Omental fat pad (tissue), 4 donors: ENCODE measurements at places on chromosomes 4 and X. TPM values are rescaled to one million over a fixed set of nuclear protein-coding genes. Genes with fewer than 3 reads are reported as not detected.

PPEF1 gene
- total RNA-seq, result not detected

FGF16 gene
- total RNA-seq, result not detected

ARHGEF38 gene
- not detected for total RNA-seq

S100P gene
- total RNA-seq, result 10.9 TPM

CT47C1 gene
- total RNA-seq, result not detected

NIPAL1 gene
- 6.5 TPM for total RNA-seq

FABP2 gene
- total RNA-seq, result not detected

SCD5 gene
- total RNA-seq, result 16.5 TPM

GPR34 gene
- total RNA-seq, result 27.4 TPM
